Sigmoid colon (tissue), 7 donors: ENCODE measurements at places on chromosomes 6 and 20. TPM values are rescaled to one million over a fixed set of nuclear protein-coding genes. Genes with fewer than 3 reads are reported as not detected.

Gene TRIM40
- total RNA-seq, result not detected

DNA sequence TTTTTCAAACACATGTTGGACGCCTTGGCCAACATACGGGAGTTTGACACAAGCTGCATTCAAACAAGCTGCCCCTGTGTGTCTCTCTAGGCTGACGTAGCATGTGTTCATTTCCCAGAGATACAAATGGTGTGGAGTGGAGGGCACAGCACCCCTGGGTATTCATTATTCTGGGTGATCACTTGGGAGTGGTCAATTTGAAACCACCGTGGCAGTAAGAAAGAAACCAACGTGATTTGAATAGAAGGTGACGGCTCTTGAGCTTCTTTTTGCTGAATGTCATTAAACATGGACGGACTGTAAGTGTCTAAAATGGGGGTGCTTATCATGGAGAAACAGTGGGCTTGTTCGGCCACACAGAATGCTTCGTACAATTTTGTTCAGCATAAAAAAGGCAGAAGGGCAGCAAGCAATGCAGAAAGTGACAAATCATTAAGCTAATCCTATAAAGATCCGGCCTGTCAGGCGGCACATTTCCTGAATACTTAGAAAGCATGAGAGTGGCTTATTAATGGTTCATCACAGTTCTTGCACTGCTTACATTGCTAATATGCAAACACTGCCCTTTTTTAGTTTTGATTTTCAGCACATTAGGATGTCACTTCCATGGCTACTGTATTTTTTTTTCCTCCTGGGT lies 1261.9 kb upstream of the CITED2 start:
- DNase-seq, result no peak

DNA sequence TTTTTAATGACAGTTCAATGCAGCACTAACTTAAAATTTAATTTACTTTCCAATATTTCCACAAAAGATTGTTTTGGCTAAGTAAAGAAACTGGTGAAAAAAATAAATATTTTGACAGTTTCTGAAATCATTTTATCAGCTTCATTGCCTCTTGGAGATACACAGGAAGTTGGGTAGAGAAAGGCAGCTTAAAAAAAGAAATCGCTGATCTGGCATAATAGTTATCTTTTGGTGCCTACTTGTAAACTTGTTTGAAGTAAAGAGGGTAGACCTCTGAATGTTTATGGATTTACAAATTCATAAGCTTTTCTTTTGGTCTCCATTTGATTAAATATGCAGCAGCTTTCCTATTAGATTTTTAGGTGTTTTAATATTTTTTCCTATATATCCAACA lies 103.4 kb downstream of the RTN4IP1 start:
- DNase-seq, result no peak

DNA sequence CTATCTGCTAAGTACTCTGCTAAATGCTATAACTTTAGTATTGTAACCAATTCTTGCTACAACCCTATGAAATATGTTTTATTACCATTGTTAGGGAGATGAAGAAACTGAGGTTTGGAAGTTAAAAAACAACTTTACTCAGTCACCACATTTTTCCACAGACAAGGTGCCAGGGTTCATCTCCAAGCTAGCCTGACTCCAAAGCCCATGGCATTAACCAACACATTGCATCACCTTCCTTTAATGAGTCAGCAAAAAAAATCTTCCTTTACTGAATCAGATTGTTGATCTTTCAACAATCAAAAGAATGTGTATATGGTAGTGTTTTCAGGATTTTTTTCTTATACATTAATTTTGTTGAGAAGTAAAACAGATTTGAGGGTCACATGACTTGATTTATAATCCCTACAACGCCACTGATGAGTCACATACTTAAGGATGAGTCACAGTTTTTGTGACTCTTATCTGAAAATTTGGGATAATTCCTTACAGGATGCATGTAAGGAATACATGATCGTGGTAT lies 41.5 kb downstream of the MAN1A1 start:
- no peak for DNase-seq

GRCh38 chr6:30685157-30686008 lies 1.1 kb downstream of the PPP1R18 start:
- peak; percentile 73 for DNase-seq

DNA sequence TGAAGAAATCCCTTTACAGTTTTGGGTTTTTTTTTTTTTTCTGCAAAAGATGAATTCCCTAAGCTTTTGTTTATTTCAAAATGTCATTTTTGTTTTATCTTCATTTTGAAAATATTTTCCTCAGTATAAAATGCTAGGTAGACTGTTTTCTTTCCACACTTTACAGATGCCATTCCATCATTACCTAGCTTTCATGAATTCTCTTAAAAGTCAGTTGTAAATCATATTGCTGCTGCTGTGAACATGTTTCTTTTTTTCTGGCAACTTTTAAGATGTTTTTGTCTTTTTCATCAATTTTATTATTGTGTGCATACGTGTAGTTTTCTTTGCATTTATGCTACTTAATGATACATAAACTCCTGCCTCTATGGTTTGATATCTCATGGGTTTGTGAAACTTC lies 168.3 kb downstream of the FAXC start:
- no peak for DNase-seq

DNA sequence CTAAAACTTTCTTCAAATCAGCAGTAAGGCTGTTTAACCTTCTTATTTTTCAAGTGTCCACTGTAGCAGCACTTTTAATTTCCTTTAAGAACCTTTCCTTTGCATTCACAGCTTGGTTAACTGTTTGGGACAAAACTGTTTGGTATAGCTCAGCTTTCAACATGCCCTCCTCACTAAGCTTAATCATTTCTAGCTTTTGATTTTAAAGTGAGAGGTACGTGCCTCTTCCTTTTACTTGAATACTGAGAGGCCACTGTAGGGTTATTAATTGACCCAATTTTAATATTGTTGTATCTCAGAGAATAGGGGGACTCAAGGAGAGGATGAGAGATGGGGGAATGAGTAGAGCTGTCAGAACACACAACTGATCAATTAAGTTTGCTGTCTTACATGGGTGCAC lies 129.5 kb upstream of the MMS22L start:
- no peak for DNase-seq

Gene FOXS1
- total RNA-seq, result not detected

DNA sequence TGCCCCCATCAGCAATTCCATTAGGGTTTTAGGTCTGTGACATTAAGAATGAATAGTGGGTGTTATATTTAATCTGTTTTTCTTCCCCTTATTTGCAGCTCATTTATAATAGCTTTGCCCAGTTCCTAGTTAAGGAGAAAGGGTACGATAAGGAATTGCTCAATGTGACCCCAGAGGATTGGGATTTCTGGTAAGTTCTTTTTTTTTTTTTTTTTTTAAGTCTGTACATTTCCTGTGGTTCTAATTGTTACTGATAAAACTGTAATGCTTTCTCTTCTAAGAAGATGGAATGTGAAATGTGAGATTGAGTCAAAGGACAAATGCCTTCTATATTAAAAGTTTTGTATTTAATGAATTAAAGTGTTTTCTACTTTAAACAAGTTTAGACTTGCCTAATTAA lies 5.5 kb downstream of the NT5DC1 start:
- DNase-seq, result no peak

Gene MDFI
- 5.6 TPM for total RNA-seq

DNA sequence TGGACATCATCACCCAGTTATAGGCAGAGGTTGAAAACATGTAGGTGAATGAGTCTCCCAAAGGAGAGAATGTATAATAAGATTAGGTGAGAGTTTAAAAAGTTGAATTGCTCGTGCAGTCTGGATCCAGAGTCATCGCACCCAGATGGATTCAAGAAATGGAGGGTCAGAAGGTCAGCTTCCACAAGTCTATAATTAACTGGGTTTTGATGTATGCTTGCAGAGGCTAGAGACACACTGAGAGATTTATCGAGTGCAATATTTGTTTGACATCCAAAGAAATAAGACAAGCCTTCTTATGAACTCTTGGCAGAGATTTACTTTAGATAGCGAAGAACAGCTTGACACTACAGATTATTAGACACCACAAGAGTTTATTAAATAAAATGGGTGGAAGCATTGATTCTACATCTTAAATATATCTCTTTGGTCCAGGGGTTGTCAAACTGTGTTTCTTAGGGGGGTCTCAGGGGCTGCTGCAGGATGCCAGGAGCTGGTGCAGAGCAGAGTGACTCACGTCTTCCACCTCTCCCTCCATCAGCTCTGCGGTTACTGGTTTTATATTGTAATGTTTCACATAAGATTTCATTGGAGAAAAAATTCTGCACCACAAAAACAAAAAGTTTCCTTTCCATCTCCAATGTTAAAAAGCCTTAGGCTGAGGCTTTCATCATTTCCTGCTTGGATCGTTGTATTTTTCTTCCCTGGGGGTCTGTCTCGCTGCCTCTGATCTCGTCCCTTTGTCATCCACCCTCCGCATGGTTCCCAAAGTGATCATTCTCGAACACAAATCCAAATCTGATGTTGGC lies 176.2 kb upstream of the AHI1 start:
- DNase-seq, result no peak

- DNase-seq, result no peak
Observed at GRCh38 chr6:30781395-30781742, 37.0 kb upstream of the IER3 start.

GRCh38 chr6:14957355-14958059 lies 288.4 kb upstream of the JARID2 start:
- no peak for DNase-seq

Gene EDN1
- total RNA-seq, result 4.9 TPM

GRCh38 chr20:50915424-50915823 lies 15.8 kb downstream of the ADNP start:
- DNase-seq, result no peak

DNA sequence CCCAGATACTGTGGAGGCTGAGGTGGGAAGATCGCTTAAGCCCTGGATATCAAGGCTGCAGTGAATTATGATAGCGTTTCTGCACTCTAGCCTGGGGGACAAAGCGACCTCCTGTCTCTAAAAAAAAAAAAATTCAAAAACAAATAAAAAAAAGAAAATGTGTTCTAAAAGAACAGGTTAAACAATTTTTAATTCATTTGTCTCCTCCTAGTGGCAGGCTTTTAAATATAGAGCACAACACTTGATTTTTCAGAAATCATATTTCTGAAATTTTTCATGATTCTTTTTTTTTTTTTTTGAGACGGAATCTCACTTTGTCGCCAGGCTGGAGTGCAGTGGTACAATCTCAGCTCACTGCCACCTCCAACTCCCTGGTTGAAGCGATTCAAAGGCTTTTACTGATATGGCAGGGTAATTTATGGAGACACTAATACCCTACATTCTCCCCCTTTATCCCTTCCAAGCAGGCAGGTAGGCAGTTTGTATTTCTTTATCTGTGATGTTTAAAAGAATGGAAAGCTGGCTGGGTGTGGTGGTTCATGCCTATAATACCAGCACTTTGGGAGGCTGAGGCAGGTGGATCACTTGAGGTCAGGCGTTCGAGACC lies 8.7 kb upstream of the GTF3C6 start:
- no peak for DNase-seq

GRCh38 chr20:53655625-53656292 lies 62.1 kb upstream of the ZNF217 start:
- no peak for DNase-seq

GRCh38 chr6:37558168-37558567 lies 58.5 kb upstream of the CCDC167 start:
- DNase-seq, result no peak

- no peak for DNase-seq
Observed at GRCh38 chr6:82205930-82206392, 41.6 kb downstream of the IBTK start.
